ENCODE measurements at places on chromosomes 6 and 20. TPM values are rescaled to one million over a fixed set of nuclear protein-coding genes. Genes with fewer than 3 reads are reported as not detected.

The OPRM1 gene
- total RNA-seq, result 1.2 TPM

- DNase-seq, result peak; percentile 23
Measured at GRCh38 chr20:3563548-3564177, 92.8 kb downstream of the ATRN start.

- no peak for DNase-seq
Measured at GRCh38 chr6:149211046-149211571, 106.4 kb upstream of the TAB2 start.

DNA sequence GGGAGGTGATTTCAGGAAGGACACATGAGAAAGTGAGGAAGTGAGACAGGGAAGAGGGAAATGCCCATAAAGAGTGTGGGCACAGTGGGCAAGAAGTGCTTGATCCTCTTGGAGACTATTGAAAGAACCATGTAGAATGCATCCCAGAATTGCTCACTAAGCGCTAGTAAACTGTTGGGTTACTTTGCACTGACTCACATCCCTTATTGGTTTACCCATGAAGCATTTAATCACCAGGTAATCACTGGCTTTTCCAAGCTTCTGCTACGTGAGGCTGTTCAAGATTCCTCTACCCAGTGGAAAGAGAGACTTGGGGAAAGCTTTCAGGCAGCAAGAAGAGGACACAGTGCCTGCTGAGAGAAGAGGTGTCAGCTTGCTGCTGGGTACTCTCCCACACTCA is 410.0 kb upstream of the JAG1 start:
- no peak for DNase-seq

DNA sequence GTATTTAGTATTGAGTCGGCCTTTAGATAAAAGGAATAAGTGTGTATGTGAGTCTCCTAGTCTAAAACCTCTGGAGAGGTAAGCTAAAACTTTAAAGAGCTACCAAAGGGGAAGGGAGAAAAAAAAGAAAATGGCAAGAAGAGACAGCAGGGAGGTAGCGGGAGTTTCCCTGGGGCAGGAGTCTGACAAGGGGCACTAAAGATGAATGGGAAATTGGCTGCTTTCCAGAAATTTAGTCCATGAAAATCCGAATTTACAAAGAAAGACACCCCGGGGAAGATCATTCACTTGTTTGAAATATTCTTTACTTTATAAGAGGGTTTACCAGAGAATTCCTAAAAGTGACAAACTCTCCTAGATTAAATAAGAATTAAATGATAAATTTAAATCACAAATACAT is 19.3 kb downstream of the RMND1 start:
- DNase-seq, result no peak
